ENCODE measurements at places on chromosomes 5 and 9. TPM values are rescaled to one million over a fixed set of nuclear protein-coding genes. Genes with fewer than 3 reads are reported as not detected.

IER5L gene
- 36.0 TPM for total RNA-seq

GFPT2 gene
- total RNA-seq: 11.6 TPM

ELAVL2 gene
- 384 TPM for total RNA-seq

SUSD3 gene
- total RNA-seq: not detected

NAA35 gene
- 33.0 TPM for total RNA-seq

CBY3 gene
- not detected for total RNA-seq

ARL14EPL gene
- not detected for total RNA-seq

BAAT gene
- 0.54 TPM for total RNA-seq

FOXD4L6 gene
- not detected for total RNA-seq

VCAN gene
- total RNA-seq: 152 TPM

NEK6 gene
- total RNA-seq: 5.4 TPM

SHC3 gene
- 0.83 TPM for total RNA-seq

KCNMB1 gene
- 0.29 TPM for total RNA-seq

RBM22 gene
- total RNA-seq: 39.3 TPM

SMAD5 gene
- total RNA-seq: 36.9 TPM

LCN15 gene
- total RNA-seq: 1.9 TPM

SH3TC2 gene
- total RNA-seq: 0.25 TPM

CXXC5 gene
- total RNA-seq: 130 TPM

ZNF354C gene
- total RNA-seq: 11.4 TPM

NR5A1 gene
- total RNA-seq: not detected

ROR2 gene
- total RNA-seq: 51.1 TPM

SPINK7 gene
- not detected for total RNA-seq

SLC25A2 gene
- 1.9 TPM for total RNA-seq

INSL4 gene
- not detected for total RNA-seq

CDC26 gene
- 13.4 TPM for total RNA-seq

TUSC1 gene
- 7.4 TPM for total RNA-seq

OR1J2 gene
- not detected for total RNA-seq

ADAMTSL2 gene
- total RNA-seq: 1.3 TPM

CNTNAP3B gene
- total RNA-seq: 10.1 TPM

TRIP13 gene
- total RNA-seq: 3.9 TPM

SPINK5 gene
- total RNA-seq: 7.5 TPM

FAM78A gene
- 14.9 TPM for total RNA-seq

TNC gene
- total RNA-seq: 34.5 TPM

STPG3 gene
- total RNA-seq: not detected

FOXD4L4 gene
- total RNA-seq: 0.20 TPM

DMRTA1 gene
- 30.1 TPM for total RNA-seq

IL7R gene
- not detected for total RNA-seq

AK1 gene
- 121 TPM for total RNA-seq

GARIN3 gene
- not detected for total RNA-seq

MCTP1 gene
- total RNA-seq: 1.7 TPM

ANKDD1B gene
- total RNA-seq: 2.3 TPM

CCDC192 gene
- not detected for total RNA-seq

ANXA2R gene
- 1.6 TPM for total RNA-seq

CATSPER3 gene
- 0.54 TPM for total RNA-seq

PCDHB13 gene
- 12.7 TPM for total RNA-seq

HACD4 gene
- 0.10 TPM for total RNA-seq

ALDH1A1 gene
- total RNA-seq: not detected

IL5 gene
- not detected for total RNA-seq

DCAF12 gene
- 37.9 TPM for total RNA-seq

TRIM36 gene
- 99.4 TPM for total RNA-seq

All from glutamatergic neuron (in vitro differentiated cells).